T-cell (primary cell): ENCODE measurements at places on chromosomes 7 and 10. TPM values are rescaled to one million over a fixed set of nuclear protein-coding genes. Genes with fewer than 3 reads are reported as not detected.
A peak's percentile ranks its signal among the peaks of the same experiment; 100 is the strongest.

GRCh38 chr7:35232994-35233393 lies 20.9 kb downstream of the TBX20 start:
- no peak for DNase-seq

DNA sequence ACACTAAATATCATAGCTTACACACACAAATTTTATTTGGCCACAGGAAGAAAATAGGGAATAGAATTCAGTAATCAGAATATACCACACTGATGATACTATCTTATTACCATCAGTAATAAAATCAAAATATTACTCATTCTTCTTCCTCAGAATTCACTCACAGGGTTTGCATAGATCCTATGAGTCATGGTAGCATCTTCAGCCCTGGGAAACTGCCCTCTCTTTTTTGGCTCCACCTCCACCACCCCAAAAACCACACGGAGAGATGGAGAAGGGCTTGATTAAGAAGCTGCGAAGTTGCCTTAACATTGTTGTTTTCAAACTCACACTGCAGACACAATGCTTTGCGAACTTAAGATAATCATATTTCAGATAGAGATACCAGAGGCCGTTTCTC lies 154.1 kb upstream of the AHR start:
- peak; percentile 21 for DNase-seq

GRCh38 chr10:74750848-74751274 lies 75.5 kb upstream of the KAT6B start:
- peak; percentile 2 for DNase-seq

- no peak for DNase-seq
Observed at GRCh38 chr7:132778761-132779160, 202.5 kb upstream of the PLXNA4 start.

GRCh38 chr10:23053036-23053435 lies 42.3 kb upstream of the MSRB2 start:
- DNase-seq = no peak

- no peak for DNase-seq
Observed at GRCh38 chr10:112826018-112826697, 123.9 kb upstream of the TCF7L2 start.

GRCh38 chr10:86899670-86900276 lies 57.6 kb downstream of the MMRN2 start:
- no peak for DNase-seq

- no peak for DNase-seq
Observed at GRCh38 chr10:43305876-43306275, 39.0 kb upstream of the RASGEF1A start.

DNA sequence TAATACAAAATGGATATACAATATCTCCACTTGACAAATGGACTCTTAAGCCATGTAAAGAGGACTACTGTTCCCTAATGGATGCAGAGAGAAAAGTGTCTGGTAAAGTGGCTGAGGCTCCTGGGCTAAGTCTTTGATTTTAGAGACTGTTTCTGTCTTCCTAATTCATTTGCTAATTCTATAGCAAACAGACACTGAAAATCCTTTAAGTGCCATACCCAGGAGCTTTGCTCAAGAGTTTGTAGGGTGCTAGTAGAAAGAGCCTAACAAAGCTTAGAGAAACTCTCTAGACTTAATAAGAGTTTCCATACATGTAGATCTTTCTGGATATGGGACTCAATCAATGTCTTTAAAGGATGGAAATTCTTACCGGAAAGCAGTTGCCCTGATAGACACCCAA lies 16.7 kb downstream of the CEP55 start:
- DNase-seq = no peak

GRCh38 chr7:30321089-30321881 lies 36.9 kb downstream of the ZNRF2 start:
- DNase-seq = no peak

- no peak for DNase-seq
Observed at GRCh38 chr7:47557317-47557693, 24.6 kb downstream of the TNS3 start.

DNA sequence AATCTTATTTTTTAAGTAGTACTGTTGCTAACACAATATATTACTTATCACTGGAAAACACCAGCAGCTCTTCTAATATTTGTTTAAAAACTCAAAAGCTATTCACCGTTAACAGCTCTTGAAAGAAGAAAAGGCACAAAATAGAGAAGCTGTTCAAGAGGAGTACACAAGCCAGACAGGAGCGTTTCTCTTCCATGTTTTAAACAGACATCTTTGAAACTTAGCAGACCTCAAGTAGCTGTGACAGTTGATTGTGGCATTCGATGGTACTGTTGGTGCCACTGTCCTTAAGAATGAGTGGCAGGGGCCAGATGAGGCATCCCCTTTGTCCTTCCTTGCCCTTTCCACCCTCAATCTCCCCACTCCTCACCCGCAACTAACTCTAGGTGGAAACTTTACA lies 81.6 kb upstream of the PRR15 start:
- DNase-seq = no peak

DNA sequence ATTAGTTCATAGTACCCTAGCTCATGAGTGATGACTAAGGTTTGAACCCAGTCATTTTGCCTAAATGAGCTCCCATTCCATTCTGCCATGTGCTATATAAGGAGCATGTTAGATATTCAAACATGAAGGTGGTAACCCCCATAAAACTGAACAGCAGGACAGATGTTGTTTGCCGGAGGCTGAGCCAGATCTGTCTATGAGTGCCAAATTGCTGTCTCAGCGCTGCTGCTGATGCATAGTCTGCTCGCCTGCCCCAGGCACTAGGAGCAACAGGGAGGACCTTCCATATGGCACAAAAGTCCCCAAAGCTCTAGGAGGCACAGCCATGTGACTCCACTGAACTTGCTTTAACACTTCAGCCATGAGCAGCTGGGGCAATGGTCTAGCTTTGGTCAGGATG lies 466.0 kb upstream of the GHITM start:
- DNase-seq = no peak

DNA sequence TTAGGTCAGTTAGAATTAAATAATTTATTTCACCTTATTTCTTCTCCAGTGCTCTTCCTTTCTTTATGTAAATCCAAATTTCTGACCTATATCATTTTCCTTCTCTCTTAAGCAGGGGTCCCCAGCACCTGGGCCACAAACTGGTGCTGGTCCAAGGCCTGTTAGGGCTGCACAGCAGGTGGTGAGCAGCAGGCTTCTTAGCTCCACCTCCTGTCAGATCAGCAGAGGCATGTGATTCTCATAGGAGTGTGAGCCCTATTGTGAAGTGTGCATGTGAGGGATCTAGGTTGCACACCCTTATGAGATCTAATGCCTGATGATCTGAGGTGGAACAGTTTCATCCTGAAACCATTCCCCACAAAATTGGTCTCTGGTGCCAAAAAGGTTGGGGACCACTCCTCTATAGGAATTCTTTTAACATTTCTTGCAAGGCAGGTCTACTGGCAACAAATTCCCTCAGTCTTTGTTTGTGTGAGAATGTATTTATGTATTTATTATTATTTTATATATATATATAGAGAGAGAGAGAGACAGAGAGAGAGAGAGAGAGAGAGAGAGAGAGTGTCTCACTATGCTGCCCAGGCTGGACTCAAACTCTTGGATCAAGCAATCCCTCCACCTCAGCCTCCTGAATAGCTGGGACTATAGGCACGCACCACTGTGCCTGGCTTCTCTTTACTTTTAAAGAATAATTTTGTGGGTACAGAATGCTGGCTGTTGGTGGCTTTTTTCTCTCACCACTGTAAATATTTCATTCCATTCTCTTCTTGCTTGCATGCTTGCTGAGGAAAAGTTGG lies 4.3 kb upstream of the ABCC2 start:
- DNase-seq = no peak

Gene TMEM168
- total RNA-seq = 16.0 TPM

Gene CH25H
- total RNA-seq = not detected

Gene SHH
- not detected for total RNA-seq

Gene KLF6
- total RNA-seq = 285 TPM

Gene RNF32
- total RNA-seq = 1.2 TPM

Gene ERVW-1
- not detected for total RNA-seq

Gene SEMA3D
- not detected for total RNA-seq

Gene TCF7L2
- 2.6 TPM for total RNA-seq
